ENCODE measurements at places on chromosomes 16 and 17.
A peak's percentile ranks its signal among the peaks of the same experiment; 100 is the strongest.

DNA sequence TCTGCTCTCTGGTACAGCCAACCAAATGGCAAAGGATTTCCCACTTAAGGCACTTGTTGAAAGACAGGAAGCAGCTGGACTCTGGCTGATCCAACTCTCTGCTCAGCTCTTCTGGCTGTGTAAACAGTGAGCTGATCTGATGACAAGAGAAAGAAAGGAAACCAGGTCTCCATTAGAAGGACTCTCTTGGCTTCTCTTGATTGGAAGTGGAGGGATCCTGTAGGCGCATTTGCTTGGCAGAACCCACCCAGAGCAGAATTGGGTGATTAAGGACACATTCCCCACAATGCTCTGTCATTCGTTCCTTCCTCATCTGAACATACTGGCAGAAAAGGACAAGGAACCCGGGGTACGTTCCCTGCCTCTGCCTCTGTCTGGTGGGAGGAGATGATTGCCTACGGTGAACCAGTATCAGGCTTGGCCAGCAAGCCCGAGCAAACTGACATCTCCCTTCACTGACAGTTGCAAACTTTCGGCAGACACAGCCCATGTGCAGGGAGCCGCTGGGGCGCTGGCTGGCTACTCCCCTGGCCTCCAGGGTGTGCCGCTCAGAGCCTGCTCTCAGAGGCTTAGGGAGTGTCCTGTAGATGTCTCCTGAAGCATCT, 29.1 kb downstream of the LDHD start:
- peak; percentile 93 for DNase-seq

DNA sequence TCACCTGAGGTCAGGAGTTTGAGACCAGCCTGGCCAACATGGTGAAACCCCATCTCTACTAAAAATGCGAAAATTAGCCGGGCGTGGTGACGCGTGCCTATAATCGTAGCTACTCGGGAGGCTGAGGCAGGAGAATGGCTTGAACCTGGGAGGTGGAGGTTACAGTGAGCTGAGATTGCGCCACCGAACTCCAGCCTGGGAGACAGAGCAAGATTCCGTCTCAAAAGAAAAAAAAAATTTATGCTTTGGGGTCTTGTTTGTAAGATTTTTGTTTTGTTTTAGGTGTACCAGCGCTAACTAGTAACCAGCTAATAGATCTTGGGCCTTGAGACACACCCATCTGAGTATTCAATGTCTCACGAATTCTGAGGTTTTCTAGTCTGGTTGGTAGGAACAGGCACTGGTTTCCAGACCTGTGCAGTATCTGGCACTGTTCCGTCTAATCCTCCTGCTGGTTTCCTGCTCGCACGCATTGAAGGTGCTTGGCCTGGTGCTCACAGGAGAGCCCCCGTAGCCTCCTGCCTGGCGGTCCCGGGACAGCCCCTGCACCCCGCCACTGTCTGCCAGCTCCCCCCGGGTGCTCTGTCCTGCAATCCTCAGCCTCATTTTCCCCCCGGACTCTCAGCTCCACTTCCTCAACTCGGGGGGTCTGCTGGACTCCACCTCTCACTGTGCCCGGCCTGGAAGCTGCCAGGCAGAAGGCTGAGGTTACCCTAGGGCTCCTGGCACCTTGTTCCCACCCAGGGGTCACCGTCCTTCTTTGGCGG, 10.6 kb upstream of the DUS1L start:
- DNase-seq, result no peak

GRCh38 chr17:79033741-79034501, 10.0 kb downstream of the C1QTNF1 start:
- DNase-seq, result no peak

- DNase-seq, result no peak
Measured at GRCh38 chr16:17469741-17470181, 999 bp downstream of the XYLT1 start.

- DNase-seq, result no peak
Measured at GRCh38 chr17:55166506-55166905, 98.3 kb upstream of the HLF start.

DNA sequence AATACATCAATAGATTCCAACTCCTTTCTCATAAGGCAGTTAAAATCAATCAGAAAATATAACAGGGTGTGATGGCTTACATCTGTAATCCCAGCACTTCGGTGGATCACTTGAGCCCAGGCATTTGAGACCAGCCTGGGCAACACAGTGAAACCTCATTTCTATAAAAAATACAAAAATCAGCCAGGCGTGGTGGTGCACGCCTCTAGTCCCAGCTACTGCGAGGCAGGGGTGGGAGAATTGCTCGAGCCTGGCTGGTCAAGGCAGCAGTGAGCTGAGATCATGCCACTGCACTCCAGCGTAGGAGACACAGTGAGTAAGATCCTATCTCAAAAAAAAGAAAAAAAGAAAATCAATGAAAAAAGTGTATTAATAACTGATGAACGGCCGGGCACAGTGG, 258.6 kb downstream of the NTN1 start:
- no peak for DNase-seq

DNA sequence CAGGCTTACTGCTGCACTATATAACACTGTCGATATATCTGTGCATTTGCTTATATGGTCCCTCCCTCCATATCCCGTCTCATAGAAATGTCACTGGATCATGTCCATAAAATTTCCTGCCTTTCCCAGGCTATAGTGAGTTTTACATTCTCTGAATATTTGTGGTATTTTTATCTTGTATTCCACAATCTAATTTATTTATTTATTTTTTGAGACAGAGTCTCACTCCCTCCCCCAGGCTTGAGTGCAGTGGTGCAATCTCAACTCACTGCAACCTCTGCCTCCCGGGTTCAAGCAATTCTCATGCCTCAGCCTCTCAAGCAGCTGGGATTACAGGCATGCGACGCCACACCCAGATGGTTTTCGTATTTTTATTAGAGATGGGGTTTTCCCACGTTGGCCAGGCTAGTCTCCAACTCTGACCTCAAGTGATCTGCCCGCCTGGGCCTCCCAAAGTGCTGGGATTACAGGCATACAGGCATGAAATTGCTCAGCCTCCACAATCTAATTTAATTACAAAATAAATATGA, 12.9 kb downstream of the TRIM37 start:
- DNase-seq, result peak; percentile 97

DNA sequence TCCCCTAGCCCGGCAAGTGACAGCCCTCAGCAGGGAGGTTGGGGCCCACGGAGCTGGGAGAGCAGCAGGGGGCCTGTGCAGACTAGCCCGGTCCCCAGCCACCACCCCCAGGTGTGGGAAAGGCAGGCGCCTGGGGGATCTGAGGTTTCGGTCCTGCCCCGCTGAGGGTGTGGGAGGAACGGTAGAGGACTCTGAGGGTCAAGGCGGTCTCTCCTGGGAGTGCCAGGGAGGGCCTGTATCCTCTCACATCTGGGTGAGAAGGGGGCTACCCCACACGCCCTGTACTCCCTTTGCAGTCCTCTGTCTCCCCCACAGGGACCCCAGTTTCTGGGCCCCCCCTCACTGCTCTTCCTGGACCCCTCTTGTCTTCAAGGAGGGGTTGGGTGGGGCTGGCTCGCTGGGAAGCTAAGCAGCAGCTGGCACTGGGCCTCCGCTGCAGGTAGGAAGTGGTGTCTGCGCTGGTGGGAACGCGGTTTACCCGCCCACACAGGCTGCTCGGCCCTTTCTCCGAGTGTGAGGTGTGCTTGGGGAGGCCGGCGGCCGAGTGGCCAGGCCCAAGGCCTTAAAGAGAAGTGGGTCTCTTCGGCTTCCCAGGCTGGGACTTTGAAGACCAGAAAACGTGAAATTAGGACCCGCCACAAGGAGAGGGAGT, 15.4 kb downstream of the CD7 start:
- no peak for DNase-seq

Data from IMR-90 (cell line).